GM12878 (cell line): ENCODE measurements at places on chromosomes 2 and 18. TPM values are rescaled to one million over a fixed set of nuclear protein-coding genes. Genes with fewer than 3 reads are reported as not detected.

- DNase-seq: no peak
- no peaks in the 10 kb centered on the region for H3K4me1 ChIP-seq
- H3K27me3 ChIP-seq: no peaks in the 10 kb centered on the region
These were observed 60.1 kb upstream of the IL1RL1 start for GRCh38 chr2:102251042-102251848.

DNA sequence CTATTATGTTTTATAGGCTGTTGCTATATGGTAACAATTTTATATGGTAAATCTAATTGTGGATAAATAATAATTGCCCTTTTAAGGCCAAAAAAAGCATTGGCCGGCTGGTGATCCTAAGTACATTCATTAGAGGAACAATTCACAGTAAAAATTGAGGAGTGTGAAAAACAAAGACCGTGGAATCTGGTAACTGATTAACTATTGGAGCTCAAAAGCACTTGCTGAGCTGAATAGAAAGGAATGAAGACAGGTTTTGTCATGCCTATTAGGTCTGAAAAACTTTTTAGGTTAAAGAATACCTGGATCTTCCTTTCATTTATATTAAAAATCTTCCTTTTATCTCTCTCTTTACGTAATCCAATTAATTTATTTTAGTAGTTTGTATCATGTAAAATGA, 18.5 kb upstream of the RBBP8 start:
- H3K4me3 ChIP-seq: no peak overlapping the region
- no peaks in the 10 kb centered on the region for H3K27me3 ChIP-seq
- no peaks in the 10 kb centered on the region for H3K4me1 ChIP-seq
- no peak overlapping the region for H3K27ac ChIP-seq
- DNase-seq: no peak
- H3K36me3 ChIP-seq: no peaks in the 10 kb centered on the region

GRCh38 chr2:74074487-74074886, 73.2 kb downstream of the BOLA3 start:
- H3K4me3 ChIP-seq: no peak overlapping the region
- H3K36me3 ChIP-seq: peaks cover 23% of the 10 kb centered on the region
- DNase-seq: no peak
- peaks cover 13% of the 10 kb centered on the region for H3K4me1 ChIP-seq
- H3K27me3 ChIP-seq: no peaks in the 10 kb centered on the region
- no peak overlapping the region for H3K27ac ChIP-seq

DNA sequence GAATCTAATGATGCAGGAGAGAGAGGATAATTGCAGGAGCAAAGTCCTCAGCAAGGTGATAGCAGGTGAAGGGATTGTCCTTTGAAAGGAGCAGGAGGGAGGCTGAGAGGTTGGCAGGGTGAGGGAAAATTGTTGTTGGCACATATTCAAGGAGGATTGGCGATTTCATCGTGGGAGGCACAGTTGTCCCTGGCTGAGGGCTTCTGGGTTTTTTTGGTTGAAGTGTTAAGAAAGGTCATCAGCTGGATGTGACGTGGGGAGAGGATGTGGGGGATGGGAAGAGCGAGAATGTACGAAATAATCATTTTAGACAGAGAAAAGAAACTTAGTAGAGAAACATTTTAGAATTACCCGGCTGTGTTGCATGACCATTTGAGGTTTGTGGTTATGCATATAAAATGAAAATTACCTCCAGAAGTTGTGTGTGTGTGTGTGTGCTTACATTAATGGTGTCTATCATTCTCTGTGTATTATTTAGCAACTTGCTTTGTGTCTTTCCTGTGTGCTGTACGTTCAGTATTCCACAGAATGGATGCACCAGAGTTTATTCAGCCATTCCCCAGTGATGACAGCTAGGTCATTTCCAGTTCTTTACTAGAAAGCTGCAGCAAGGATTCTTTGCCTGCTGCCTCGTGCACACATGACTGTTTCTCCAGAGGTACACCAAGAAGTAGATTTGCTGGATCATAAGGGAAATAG, 67.6 kb downstream of the SDC1 start:
- peaks cover 33% of the 10 kb centered on the region for H3K4me1 ChIP-seq
- DNase-seq: peak; percentile 47
- no peak overlapping the region; the same call in 1 of the 2 replicates for H3K4me3 ChIP-seq
- no peaks in the 10 kb centered on the region for H3K36me3 ChIP-seq
- peak overlapping the region; percentile 22 for H3K27ac ChIP-seq

DNA sequence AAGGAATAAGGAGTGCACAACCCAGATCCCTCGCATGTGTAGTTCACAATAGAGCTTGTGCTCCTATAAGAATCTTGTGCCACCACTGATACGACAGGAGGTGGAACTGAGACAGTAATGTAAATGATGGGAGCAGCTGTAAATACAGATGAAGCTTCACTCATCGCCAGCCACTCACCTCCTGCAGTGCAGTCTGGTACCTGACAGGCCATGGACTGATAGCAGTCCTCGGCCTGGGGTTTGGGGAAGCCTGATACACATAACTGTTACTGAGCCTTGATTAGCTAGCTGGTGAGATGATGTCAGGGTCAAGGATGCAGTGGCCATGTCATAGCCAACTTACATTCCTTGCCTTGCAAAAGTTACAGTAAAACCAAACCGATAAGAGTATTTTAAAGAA, 376.6 kb downstream of the NBAS start:
- H3K36me3 ChIP-seq: no peaks in the 10 kb centered on the region; the same call in 1 of the 2 replicates
- DNase-seq: no peak
- H3K4me1 ChIP-seq: no peaks in the 10 kb centered on the region
- no peaks in the 10 kb centered on the region for H3K27me3 ChIP-seq
- no peak overlapping the region for H3K4me3 ChIP-seq

GRCh38 chr2:10982931-10983701, 71.4 kb downstream of the KCNF1 start:
- no peak overlapping the region for H3K4me3 ChIP-seq
- no peaks in the 10 kb centered on the region for H3K27me3 ChIP-seq
- no peaks in the 10 kb centered on the region for H3K4me1 ChIP-seq
- H3K27ac ChIP-seq: no peak overlapping the region
- no peaks in the 10 kb centered on the region for H3K36me3 ChIP-seq

The UGT1A5 gene
- total RNA-seq: not detected in 2 replicates

The KIF1A gene
- 0.51 and 0.95 TPM in 2 replicates for total RNA-seq
